ENCODE measurements at places on chromosomes 2 and 18.

DNA sequence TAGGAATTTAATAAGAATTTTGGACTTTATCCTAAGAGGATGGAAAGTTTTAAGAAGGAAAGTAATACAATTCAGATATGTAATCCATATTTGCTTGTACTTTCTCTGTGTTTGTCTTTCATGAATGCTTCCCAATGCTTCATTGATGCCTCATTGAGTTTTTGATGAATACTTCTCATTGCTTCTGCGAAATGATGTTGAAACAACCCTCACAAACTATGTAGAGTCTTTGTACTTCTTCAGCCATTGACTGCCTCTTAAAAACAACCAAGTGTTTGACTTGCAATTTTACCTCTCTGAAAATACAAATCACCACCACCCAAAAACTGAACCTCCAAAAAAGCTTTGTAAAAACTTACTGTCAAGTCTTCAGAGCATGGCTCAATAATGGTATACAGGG, 424.1 kb downstream of the ERBB4 start:
- DNase-seq = no peak

- DNase-seq = no peak
Measured at GRCh38 chr18:58239879-58240278, 195.9 kb downstream of the NEDD4L start.

DNA sequence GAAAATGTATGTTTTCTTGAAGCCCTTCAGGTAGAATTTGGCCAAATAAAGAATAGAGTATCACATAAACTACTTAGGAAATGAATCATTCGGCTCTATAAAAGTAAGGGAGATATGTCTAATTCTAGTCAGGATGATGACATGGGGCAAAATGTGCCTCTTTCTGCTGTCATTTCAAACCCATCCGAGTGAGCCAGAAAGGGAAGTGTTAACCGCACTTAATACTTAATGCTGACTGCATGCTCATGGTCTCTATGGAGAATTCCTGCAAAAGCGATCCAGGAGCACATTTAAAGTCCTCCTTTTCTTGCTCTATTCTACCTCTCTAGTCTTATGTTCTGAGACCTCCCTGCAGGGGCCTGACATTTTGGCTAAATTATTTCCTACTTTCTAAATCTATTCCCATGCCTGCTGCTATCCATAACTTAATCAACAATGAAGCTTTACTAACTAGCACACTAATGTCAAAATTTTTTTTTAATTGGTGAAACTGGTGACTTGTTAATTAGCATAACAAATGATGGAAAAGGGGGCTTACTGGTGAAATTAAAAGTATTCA, 127.4 kb downstream of the CDC42EP3 start:
- DNase-seq = no peak

DNA sequence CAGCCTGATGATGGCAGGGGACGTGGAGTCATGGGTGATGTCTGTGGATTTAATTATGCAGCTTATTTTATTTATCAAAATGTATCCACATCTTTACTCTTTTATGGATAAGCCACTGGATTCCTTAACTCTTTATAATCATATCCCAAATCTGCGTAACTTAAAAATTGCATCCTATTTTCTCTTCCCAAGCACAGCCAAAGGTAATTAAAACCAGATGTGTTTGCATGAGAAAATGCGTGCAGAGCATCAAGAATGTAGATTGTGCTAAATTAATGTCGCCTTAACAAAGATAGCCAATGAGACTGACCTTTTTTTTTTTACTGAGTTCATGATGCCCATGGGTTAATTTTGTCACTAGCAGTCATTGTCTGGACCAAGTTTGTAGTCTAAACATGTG, 10.0 kb downstream of the SH3RF3 start:
- peak; percentile 43 for DNase-seq

DNA sequence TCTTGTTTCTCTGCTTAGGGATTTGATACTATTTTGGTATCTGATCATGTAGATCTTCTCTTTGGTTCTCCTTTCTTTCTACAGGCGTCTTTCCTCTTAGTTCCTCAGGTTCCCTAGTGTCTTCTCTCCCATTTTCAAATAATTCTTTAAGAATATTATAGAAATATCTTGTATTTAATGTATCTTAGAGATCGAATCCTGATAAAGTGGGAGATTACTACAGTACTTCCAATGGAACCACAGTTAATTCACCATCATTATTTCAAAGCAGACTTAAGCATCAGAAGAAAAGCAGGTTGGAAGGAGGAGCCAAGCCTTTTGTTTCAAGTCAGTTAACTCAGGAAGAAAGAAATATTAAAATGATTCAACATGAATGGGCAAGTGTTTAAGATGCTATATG, 1.1 kb upstream of the CHN1 start:
- DNase-seq = no peak

DNA sequence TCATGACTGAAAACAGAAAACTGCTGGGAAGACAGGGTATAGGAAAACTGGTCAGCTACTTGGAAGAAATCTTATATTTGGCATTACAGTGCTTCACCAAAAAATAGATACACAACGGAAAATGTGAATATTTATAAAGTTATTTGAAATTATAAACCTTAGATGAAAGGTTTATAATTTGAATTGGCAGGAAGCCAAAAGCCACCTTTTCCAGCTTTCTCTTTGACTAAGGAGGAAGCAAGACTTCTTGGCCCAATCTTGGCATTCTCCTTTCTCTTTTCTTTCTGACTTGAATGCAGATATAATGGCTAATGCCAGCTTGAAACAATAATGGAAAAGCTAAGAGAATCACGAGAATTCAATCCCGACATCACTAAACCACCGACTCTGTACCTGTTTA, 196.5 kb upstream of the PIK3C3 start:
- no peak for DNase-seq

- DNase-seq = no peak
Measured at GRCh38 chr2:224573724-224574123, 11.4 kb downstream of the CUL3 start.

- no peak for DNase-seq
Measured at GRCh38 chr18:3060667-3061580, 48.0 kb upstream of the LPIN2 start.

DNA sequence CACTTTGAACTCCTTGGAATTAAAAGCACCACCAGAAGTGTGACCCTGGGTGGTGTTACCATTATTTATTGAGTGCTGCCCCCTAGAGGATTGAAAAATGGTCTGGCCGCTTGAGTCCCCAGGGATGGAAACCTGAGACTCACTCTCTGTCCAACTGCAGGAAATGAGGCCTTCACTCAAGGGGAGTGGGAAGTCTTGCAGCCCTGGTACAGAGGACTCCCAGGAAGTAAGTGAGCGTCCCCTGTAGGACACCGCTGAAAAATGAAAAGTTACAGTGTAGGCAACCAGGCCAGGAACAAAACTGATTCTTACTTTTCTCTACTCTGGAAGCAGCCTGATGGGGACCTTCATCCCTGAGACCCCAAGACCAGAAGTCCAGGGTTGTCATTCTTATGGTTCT, 2.2 kb upstream of the NRP2 start:
- DNase-seq = peak; percentile 80

Measured in fibroblast of skin of left biceps (primary cell).